ENCODE measurements at places on chromosomes 7 and 10.

DNA sequence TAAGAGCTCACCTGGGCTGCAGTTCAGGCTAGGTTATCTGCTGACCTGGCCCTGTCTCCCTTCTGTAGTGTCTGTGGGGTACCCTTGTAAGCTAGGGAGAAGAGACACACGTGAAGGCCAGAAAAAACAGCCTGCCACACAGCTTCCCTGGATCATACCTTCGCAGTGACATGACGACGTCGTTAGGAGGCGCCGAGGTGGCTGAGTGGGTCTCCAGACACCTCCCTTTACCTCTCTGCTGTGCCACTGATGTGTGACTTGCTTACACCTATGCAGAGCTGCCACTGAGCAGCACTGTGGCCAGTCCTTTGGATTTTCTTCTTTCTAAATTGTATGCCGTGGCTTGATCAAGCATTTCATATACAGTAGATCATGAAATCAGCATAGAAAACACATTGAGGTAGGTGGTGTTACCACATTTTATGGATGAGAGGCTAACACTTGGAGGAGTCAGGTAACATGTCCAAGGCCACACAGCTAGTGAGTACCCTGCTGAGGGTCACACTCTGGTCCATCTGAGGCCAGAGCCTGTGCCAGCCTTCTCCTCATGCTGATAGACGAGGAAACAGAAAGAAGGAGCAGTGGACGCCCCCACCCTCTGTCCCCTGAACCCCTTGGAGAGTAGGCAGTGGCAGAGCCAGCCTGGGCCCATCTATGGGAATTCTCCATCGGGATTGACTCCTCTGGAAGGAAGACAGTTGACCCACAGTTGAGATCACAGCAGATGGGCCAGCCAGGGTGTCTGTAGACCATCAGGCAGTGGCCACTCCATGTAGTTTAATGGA lies 23.1 kb downstream of the HTRA1 start:
- no peak for DNase-seq

DNA sequence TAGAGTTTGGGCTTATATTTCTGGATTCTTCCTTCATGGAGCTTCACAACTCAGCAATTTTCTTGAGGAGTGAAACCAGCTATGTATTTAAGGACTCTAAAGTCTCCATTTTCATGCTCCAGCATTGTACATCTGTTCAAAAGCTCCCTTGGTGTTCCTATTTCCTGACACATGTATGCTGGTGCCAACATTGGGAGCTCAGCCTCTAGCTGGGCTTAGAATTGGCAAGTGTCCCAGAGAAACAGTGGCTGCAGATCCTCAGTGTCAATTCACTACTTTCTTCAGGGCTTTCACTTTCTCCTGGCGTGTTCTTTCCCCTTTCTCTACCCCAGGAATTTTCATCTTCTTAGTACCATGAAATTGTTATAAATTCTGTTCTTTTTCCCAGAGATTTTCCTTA lies 103.1 kb downstream of the ZNF467 start:
- peak; percentile 61 for DNase-seq

DNA sequence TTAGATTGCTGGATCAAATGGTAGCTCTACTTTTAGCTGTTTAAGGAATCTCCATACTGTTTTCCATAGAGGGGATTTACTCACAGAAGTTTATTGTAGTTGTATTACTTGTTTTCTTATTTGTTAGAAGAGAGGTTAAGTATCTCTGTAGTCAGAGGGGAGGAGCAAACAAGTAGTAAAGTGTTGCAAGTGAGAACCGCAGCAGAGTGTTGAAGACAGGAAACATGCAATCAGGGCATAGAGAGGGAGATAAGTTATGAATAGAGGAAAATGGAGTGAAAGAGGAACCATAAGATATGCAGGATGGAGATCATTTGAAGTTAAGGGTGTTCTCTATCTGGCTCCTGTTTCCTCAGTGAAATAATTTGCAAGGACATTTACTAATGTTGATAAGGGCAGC lies 331.4 kb upstream of the TMEM229A start:
- DNase-seq, result no peak

GRCh38 chr10:12348294-12348869 lies 965 bp upstream of the CAMK1D start:
- no peak for DNase-seq

DNA sequence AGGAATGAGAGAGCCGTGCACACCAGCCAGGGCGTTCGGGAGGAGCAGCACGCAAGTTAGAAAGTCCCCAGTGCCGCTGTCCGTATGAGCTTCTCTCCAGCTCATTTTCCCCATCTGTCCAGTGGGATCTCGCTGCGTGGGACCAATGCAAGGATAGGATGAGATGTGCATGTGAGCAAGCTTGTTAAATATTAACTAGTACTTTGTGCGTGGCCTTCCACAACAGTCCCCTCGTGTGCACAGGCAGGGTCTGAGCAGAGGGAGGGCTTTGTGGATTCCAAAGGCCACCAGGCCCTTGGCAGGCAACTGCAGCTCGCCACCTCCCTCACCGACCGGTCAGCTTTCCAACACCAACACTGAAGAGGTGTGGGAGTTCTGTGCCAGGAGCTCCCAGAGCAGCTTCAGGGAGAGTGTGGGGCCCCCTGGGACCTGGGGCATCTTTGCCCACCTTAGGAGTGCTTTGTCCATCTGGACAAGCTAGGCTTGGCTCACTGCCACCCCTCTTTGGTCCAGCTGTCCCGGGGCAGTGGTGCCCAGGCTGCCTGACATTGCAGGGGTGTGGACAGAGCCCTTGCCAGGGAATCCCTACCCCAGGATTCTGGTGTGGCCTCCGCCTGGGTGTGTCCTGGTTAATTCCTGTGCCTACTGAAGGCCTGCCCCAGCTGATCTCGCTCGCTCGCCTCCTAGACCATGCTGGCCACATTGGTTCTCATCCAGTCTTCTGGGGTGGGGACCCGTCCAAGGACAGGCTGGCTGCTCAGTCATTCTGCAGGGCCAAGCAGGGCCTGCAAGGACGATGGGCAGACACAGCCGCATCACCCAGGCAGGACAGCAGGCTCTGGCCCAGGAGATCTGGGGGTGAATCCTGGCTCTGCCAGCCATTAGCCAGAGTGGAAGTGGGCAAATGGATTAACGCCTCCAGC lies 5.3 kb downstream of the FAM20C start:
- DNase-seq, result no peak

All from right cardiac atrium (tissue), 5 donors.